ENCODE measurements at places on chromosomes 2 and 18.

GRCh38 chr2:209965723-209966122 lies 36.7 kb upstream of the RPE start:
- DNase-seq = no peak

GRCh38 chr18:78309307-78309706 lies 670.3 kb upstream of the SALL3 start:
- DNase-seq = no peak

GRCh38 chr18:80112624-80113248 lies 3.7 kb downstream of the ADNP2 start:
- DNase-seq = no peak

- no peak for DNase-seq
These were observed 30.4 kb downstream of the INPP4A start for GRCh38 chr2:98474979-98475632.

DNA sequence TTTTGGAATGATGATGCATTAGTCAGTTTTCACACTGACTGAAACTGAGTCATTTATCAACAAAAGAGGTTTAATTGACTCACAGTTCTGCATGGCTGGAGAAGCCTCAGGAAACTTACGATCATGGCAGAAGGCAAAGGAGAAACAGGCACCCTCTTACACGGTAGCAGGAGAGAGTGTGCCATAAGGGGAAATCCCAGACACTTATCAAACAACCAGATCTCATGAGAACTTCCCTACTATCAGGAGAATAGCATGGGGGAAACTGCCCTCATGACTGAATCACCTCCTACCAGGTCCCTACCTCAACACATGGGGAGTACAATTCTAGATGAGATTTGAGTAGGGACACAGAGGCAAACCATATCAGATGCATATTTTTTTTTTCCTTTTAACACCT lies 504.5 kb upstream of the VRK2 start:
- DNase-seq = no peak

- DNase-seq = no peak
These were observed 44.8 kb downstream of the SETBP1 start for GRCh38 chr18:44725300-44726058.

- no peak for DNase-seq
These were observed 111.6 kb downstream of the SOCS6 start for GRCh38 chr18:70400476-70400875.

- no peak for DNase-seq
These were observed 79.8 kb upstream of the NOSTRIN start for GRCh38 chr2:168722592-168722991.

GRCh38 chr2:623130-623922 lies 53.9 kb downstream of the TMEM18 start:
- no peak for DNase-seq

- DNase-seq = no peak
These were observed 12.6 kb downstream of the RUFY4 start for GRCh38 chr2:218081695-218082094.

GRCh38 chr2:64054161-64054915 lies 35.1 kb upstream of the VPS54 start:
- DNase-seq = no peak

- no peak for DNase-seq
These were observed 29.5 kb upstream of the SLC35G4 start for GRCh38 chr18:11579916-11580315.

DNA sequence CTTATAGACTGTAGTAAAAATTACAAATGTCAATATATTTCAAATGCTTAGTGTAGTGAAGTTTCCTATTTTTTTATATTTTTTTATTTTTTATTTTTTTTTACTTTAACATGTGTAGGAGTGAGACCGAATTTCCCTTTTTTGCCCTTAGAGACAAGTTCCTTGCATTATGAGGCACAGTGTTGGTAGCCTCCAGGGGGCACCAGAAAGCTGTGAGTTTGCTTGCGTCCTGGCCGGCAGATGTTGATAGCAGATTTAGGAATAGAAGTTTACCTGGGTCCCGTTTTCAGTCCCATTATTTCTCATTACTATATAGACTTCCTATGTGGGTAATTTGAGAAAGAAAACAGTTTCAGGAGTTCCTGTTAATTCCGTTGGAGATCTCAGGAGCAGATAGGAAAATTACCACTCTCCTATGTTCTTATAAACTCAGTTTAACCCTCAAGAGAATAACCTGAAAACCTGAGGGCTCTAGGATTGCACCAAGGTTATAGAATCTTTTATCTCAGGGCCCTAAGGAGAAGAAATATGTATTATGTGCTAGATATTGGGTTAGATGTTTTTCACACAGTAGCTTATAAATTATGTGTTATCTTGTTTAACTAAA lies 157.5 kb upstream of the SESTD1 start:
- DNase-seq = peak; percentile 69

DNA sequence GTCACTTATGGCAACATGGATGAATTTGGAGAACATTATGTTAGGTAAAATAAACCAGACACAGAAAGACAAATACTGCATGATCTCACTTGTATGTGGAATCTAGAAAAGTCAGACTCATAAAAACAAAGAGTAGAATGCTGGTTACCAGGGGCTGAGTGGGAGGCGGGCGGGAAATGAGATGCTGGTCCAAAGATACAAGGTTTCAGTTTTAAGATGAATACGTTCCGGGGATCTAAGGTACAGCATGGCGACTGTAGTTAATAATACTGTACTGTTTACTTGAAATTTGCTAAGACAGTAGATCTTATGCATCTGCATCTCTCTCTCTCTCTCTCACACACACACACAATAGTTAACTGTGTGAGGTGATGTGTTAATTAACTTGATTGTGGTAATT lies 14.2 kb downstream of the FAM110C start:
- no peak for DNase-seq

- DNase-seq = no peak
These were observed 121.4 kb upstream of the COL5A2 start for GRCh38 chr2:189300916-189301315.

DNA sequence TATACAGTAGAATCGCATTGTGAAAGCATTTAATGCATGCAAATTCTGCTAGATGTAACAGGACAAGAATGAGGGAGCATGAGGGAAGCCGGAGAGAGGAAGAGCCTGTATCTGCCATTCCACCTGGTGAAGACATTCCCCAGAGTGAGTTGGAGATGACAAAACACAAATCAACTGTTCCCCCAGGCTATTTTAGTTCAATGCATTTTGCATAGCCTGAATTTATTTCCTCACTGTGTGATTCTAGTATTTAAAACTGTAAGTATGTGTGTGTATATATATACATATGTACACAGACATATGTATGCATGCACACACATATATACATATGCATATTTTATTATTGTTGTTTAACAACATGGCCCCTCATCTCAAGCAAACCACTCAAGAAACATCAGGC lies 54.7 kb downstream of the CCDC68 start:
- no peak for DNase-seq

DNA sequence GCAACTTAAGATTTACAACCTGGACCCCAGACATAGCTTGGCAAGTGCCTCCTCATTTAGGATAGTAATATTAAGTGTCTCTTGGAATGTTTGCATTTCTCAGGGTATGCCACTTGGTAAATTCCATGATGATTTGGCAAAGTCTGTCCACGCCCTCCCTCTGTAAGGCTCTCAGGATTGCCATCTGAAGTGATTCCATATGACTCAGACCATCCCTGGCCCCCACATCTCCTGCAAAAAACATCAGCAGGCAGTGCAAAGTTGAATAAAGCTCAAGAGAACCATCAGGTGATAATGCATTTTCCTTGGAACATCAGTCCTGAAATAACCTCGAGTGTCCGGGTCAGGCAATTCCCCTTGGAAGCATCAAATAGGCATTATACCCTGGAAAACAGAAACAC lies 27.1 kb upstream of the PIEZO2 start:
- no peak for DNase-seq

DNA sequence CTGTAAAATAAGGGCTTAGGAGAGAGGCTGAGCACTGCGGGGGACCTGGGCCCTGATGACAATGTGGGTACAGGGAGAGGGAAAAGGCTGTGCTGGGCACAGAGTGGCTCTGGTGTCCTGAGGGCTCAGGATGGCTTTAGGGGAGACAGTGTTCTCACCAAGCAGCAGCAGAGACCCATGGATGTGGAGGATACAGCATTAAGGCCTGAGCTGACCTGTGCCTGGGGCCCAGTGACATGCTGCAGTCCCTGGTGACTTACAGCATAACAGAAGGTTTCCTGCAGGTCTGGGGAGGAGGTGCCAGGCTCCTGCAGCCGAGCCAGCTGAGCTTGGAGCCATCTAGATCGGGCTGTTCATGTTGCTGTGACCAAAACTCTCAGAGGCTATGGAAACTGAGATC lies 191.3 kb upstream of the SMAD2 start:
- DNase-seq = no peak

GRCh38 chr2:138492160-138492559 lies 9.4 kb upstream of the SPOPL start:
- no peak for DNase-seq

DNA sequence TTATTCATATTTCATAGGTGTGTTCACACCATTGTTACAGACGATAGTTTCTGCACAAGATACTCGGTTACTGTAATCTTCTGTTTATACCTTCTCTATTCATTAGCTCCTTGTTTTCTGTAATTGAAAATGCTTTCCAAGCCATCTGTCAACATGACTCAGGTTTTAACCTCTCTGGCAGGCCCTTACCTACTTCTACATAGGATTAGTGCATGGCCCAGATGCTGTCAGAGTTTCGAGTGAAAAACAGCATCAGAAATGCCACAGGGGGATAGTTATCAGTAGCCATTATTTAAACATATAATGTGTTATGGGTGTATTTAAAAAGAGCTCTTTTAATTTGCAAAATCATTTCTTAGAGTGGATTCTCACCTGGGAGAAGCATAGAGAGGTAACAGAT lies 596.4 kb downstream of the FBXO15 start:
- DNase-seq = no peak

DNA sequence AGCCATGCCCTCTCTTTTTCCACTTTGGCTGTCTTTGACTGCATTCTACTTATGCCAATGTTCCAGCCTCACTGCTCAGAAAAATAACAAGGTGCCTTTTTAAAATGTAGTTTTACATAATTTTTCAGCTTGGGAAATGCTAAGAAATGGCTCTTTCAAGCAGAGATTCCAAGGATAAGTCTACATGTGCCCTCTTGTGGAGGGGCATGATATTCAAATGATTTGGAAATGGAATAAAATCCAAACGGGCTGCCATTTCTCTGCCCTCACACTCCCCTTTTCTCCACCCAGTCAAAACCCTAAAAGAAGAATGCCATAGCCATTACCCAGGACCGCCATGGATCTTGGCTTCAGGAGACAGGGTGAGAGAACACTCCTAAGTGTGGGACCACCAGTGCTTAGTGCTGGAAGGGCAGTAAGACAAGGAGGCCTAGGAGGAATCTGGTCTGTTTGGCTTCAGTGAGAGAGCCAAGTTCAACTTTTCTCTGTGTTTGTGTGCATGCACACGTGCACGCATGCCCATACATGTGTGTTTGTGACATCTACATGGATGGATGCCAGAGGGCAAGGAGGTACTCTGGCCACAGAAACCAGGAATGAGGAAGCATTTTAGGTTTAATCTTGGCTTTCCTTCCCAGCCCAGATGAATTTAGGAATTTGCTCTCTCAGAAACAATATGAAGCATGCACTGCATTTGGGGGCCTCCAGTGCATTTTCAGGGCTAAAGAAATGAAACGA lies 174.0 kb upstream of the SLC14A2 start:
- no peak for DNase-seq

- DNase-seq = peak; percentile 64
These were observed 475 bp downstream of the B3GNT2 start for GRCh38 chr2:62196278-62196901.

DNA sequence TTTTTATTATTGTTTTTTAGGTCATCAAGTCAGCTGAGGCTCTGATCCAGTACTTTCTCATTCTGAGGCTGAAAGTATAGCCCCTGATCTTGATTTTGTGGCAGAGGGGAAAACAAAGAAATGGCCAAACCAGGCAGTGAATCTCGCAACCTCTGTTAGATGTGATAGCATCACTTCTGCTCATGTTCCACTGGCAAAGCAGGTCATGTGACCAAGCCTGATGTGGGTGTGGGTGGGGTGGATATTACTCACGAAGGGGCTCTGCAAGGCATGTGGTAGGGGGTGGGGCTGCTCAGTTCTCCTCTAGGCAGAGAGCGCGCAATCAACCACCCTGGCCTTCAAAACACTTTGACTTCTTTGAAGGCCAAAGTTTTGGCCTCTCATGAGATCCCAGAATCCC lies 254.2 kb downstream of the MYCN start:
- no peak for DNase-seq

DNA sequence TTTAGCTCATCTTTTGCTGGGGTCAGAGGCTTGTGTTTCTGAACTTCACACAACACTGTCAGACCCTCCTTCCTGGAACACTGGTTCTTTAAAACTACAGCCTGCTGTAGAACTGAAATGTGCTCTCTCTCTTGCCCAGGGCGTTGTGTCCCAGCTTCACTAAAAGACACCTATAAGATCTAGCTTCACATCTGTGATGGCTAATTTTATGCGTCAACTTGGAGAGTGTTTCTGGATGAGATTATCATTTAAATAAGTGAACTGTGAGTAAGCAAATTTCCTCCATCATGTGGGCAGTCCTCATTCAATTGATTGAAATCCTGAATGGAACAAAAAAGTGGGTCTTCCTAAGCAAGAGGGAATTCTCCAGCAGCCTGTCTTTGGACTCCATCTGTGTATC lies 140.3 kb downstream of the OSR1 start:
- no peak for DNase-seq

DNA sequence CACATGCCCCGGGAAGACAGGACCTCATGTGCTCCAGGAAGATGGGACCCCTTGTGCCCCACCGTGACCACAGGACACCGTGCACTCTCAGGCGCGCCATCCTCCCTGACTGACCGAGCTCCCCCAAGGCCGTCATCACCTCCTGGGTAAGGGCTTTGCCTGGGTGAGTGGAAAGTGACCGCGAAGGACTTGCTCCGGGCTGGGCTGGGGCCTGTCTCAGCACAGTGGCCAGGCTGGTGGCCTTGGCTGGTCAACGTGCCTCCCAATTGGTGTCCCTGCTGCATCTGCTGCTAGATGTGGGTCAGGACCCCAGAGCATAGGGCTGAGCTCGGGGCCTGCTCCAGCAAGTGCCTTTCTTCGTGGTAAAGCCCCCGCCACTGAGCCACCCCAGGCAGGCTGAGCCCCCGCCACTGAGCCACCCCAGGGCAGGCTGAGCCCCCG lies 69.7 kb upstream of the CTDP1 start:
- peak; percentile 23 for DNase-seq

DNA sequence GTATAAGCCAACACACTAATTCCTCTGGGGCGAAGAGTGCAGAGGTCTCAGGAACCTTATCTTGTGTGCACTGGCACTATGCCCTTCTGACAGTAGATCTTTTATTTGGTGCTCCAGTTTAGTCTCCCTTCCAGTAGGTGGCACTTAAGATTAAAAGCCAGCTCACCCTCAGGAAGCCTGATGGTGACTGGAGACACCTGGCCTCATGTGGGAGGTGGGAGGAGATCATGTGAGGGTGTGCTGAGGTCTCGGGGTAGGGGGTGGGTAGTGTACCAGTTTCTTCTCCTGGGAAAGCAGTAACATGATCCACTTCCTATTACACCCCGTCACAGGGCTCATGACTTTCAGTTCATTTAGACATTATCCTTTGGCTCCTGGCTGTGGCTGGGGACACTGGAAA lies 654.9 kb downstream of the ADCYAP1 start:
- DNase-seq = no peak
